Stimulated activated CD4-positive, alpha-beta T cell treated with anti-CD3 and anti-CD28 coated beads, Interleukin-1b, Interleukin-23, amount 100 ng/mL, for 1 hour (primary cell): ENCODE measurements at places on chromosomes 13 and 19.

DNA sequence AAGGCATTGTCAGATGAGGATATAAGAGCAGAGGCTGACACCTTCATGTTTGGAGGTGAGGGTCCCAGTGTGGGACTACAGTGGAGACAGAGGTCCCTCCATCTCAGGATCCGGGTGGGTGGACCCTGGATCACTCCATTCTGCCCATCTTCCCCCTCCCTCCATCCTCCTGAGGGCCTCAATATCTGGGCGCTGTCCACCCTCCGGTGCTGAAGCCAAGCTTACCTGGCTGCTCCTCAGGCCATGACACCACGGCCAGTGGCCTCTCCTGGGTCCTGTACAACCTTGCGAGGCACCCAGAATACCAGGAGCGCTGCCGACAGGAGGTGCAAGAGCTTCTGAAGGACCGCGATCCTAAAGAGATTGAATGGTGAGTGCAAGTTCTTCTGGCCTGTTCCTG, 11.9 kb downstream of the CYP4F12 start:
- no peak for DNase-seq

GRCh38 chr13:110237875-110238817, 68.8 kb downstream of the COL4A1 start:
- no peak for DNase-seq

- no peak for DNase-seq
Measured at GRCh38 chr13:33252135-33252534, 33.4 kb downstream of the STARD13 start.

DNA sequence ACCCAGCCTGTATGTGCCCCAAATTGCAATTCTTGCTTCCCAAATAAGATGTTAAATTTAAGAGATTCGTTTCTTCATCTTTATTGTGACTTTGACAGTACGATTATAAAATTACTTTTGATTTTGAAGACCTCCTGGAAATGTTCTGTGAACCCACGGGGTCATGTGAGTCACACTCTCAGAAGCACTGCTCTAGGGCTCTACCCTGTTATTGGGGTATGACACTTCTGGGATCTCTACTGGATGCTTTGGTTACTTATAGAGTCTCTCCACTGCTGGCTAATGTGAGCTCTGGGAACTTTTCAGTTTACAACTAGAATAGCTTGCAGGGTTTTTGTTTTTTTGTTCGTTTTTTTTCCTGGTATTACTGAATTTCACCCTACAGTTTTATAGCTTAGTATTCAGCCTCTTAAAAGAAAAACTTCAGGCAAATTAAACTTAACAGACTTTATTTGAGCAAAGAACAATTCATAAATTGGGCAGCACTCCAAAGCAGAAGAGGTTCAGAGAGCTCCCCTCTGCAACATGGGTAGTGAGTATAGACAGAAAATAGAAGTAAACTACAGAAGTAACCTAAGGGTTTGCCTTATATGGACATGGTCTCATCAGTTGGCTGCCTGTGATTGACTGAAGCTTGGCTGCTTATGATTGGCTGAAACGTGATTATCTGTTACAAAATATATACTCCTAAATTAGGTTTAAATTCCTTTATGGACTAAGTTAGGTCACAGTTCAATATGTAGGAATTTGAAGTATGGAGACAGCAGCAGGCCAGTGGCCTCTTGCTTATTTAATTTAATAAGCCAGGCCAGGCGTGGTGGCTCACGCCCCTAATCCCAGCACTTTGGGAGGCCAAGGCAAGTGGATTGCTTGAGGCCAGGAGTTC, 28.5 kb upstream of the PSPC1 start:
- no peak for DNase-seq

DNA sequence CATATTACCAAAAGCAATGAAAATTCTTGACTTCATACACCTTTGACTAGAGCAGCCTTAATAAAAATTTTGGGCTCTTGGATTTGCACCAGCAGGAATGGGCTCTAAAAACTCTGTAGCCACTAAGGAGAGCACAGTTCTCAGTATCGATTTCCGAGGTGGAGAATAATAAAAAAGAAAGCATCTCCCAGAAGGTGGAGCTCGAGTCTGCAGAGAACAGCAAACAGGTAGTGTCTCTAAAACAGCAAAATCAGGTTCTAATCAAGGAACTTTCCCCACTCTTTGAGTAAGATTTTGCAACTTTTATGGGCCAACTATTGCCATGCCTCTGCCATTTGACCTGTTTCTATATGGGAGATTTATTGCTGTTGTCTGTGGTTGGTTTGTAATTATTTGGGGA, 258.7 kb upstream of the GPC6 start:
- DNase-seq, result no peak

DNA sequence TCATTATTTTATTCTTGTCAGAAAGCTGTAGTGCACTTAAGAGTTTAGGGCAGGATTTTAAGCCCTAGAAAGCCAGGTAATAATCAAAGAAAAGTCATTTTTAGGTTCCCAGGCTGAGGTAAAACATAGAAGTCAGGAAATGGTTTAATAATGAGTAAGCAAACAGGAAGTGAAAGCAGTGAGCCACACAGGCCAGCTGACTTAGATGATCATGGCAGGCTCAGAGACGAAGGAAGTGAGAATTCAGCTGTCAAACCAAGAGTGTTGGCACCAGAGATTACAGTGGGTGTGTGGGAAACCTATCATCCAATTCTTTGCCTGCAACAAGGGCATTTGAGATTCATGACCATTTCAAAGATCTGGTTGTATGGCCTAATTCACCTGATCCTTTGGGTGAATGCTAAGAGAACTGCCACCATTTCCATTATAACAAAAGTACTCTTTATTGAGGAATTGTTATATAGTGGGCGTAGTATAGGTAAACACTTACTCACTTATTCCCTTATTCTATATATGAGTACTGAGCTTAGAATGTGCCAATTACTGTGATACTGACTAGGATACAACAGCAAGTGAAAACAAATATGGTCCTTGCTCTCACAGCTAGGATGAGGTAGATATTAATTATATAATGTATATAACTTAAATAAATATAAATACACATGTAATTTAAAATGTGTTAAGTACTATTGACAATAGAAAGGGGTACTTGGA, 103.7 kb upstream of the EDNRB start:
- no peak for DNase-seq

DNA sequence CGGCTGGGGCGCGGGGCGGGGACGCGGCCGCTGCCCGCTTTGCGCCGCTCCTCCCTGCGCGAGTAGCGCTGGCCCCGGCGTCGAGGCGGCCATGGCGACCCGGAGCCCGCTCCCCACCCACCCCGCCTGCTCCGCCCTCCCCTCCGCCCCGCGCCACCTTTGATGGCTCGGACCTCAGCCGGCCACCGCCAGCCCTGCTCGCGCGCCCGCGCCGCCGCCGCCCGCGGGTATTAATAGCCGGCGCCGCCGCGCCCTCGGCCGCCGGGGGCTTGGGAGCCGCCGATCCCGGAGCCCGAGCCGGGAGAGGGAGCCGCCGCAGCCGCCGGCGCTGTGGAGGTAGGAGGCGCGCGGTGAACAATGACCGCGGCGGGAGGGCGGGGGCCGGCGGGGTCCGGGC, 261 bp downstream of the FARP1 start:
- DNase-seq, result no peak

DNA sequence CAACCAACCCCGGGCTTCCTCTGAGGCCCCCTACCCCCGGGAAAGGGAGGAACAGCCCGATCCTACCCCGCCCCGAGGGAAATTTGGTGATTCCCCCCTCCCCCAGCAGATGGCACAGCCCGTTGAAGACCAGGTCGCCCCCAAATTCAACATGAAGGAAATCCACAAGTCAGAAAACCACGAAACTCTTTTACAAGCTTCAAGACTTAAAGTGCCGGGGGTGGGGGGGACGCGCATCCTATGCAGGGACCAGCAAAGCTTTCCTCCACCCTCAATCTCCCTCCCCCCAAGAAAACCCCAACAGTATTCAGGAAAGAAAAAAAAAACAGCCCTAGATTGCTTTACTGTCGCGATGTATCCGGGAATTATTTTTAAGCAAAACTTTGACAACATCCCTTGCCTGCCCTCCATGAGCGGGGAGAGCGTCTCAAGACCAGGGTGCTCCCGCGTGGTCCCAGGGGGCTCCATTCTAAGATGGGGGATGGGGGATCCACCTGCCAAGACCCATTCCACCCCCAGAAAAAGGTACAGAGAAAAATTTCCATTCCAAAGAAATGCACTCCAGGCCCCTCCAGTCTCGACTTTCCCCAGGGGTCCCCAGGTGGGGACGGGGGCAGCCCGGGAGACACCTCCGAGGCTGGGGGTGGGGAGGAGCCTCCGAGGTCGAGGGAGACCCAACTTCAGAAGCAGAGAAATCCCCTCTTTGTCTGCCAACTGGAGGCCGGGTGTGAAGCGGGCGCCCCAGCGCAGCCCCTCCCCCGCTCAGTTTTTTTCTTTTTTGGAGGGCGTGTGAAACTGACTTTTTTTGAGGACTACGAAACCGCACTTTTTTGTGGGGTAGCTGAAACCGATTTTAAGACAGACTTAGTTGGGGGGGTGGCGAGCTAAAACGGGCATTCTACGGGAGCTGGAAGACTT, 1.5 kb downstream of the TCF3 start:
- DNase-seq, result no peak

DNA sequence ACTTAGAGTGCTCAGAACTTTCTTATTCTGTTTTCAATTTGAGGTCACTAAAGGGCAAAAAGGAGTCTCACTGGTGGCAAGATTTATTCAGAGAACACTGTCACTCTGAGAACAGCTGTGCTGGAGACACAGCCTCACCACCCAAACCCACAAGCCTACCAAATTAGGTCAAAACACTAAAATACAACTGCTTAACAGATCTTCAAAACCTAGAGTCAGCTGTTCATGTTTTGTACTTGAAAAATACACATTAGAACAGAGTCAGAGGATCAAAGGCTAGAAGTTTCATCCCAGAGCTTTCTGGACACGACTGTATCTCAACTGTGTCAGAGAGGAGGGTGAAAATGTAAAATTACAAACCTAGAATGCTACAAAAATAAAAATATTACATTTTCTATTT, 89.3 kb downstream of the MIPEP start:
- DNase-seq, result no peak

GRCh38 chr13:62997696-62998095, 1582.0 kb upstream of the PCDH20 start:
- no peak for DNase-seq

GRCh38 chr13:36706755-36707154, 32.9 kb downstream of the SERTM1 start:
- no peak for DNase-seq

DNA sequence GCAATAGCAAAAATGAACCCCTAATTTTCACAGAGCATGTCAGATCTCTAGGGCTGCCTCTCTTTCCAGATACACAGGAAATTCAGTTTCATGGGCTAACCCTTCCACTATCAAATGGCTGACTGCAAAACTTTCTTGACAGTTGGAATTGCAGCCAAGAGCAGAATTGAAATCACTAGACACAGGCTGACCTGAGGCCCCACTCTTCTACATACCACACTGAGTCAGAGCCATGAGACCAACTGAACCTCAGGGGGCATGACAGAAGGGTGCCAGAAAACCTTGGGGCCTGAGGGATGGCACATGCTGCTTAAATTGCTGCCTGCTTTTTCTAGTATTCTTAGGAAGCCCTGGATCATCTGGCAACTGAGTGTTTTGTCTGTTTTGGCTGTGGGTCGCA, 1.7 kb upstream of the DLEU7 start:
- DNase-seq, result no peak

- no peak for DNase-seq
Measured at GRCh38 chr19:50387176-50387867, 3.2 kb downstream of the POLD1 start.

GRCh38 chr13:104979281-104980030, 1556.0 kb downstream of the EFNB2 start:
- no peak for DNase-seq

- no peak for DNase-seq
Measured at GRCh38 chr19:5247957-5248705, 92.5 kb downstream of the PTPRS start.

DNA sequence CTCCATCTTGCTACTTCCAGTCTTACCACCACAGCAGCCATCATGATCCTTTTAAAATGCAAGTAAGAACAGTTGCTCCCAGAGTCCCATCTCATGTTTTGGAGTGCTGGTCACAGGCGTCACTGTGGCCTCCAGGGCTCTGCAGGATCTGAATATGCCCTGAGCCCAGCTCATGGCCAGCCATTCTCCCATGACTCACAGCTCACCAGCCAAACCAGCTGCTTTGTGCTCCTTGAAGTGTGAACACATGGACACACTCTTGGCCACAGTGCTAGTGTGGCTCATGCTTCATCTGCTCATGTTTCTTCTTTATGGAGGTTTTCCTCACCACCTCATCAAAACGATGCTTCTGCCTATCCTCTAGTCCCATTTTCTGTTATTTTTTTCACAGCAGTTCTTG, 466.5 kb downstream of the UQCRFS1 start:
- no peak for DNase-seq

- no peak for DNase-seq
Measured at GRCh38 chr13:32845952-32846950, 170.0 kb upstream of the KL start.

GRCh38 chr19:35805526-35806102, 7.0 kb downstream of the PRODH2 start:
- no peak for DNase-seq

GRCh38 chr13:24187185-24187584, 26.7 kb downstream of the SPATA13 start:
- no peak for DNase-seq

DNA sequence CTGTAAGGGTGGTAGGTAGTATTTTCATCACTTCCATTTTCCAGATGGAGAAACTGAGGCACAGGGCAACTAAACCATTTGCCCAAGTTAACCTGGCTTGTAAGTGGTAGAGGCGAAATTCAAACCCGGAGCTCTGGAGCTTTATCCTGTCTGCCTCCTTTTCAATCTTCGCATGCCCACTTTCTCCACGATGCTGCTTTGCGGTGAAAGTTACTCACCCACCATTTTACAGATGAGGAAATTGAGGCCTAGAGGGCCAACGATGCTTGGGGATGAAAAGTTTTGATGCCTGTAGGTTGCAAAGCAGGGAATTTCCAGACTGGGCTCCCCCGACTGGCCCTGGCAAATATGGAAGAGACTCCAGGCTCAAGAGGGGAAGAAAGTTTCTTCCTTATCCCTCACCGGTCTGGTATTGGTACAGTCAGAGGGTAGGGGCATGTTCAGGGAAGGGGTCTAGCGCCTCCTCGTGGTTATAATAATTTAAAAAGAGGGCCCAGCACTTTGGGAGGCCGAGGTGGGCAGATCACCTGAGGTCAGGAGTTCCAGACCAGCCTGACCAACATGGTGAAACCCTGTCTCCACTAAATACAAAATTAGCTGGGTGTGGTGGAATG, 1.9 kb upstream of the SH2D3A start:
- DNase-seq, result no peak

DNA sequence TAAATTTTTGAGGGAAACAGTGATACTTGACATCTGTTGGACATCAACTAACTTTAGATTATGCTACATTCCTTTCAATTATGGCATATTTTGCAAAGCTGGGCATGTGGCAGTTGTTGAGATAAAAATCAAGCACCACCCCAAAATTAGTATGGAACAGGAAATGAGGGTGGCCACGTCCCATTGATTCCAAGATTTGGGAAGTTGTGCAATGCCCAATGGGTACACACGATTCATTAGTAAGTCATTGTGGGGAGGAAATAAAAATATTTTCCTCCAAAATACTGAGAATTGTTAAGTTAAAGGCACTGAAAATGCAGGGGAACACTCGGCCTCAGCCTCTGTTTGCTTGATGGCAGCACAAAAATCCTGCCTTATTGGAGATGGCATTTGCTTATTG, 7.6 kb downstream of the ERICH6B start:
- DNase-seq, result no peak

GRCh38 chr13:98252931-98253470, 75.9 kb upstream of the RNF113B start:
- DNase-seq, result no peak
